Spinal cord (tissue), 10 donors: ENCODE measurements at places on chromosomes 1 and 21.
A peak's percentile ranks its signal among the peaks of the same experiment; 100 is the strongest.

- DNase-seq = no peak
These were observed 12.2 kb downstream of the DNASE2B start for GRCh38 chr1:84410328-84411095.

DNA sequence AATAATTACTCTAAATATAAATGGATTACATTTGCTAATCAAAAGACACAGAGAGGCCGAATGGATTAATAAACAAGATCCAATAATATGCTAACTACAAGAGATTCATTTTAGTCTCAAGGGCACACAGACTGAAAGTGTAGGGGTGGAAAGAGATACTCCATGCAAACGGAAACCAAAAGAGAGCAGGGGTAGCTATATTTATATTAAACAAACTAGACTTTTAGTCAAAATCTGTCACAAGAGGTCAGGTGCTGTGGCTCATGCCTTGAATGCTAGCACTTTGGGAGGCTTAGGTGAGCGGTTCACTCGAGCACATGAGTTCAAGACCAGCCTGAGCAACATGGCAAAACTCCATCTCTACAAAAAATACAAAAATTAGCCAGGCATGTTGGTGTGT lies 33.6 kb upstream of the DISP1 start:
- no peak for DNase-seq

- DNase-seq = no peak
These were observed 21.2 kb upstream of the CENPF start for GRCh38 chr1:214581785-214582184.

- no peak for DNase-seq
These were observed 171.4 kb upstream of the HMGB4 start for GRCh38 chr1:33692206-33693188.

GRCh38 chr1:199396456-199396855 lies 631.1 kb upstream of the NR5A2 start:
- no peak for DNase-seq

GRCh38 chr1:179283992-179284391 lies 9.6 kb upstream of the SOAT1 start:
- no peak for DNase-seq

DNA sequence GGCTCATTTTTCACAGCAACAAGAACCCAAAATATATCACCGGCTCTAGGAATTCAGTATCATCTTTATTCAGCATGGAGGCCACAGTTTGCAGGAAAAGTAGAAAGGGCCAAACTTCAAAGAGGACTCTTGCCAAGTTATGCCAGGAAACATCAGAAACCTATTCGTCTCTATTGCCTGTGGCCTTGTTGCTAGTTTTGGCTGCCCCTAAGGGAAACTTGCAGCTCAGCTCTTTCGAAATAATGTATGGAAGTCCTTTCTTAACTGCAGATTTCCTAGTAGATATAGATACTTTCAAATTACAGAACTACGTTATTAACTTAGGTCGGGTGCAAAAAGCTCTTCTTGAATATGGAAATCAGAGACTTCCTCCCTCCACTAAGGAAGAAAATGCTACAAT lies 4.2 kb upstream of the NENF start:
- no peak for DNase-seq

DNA sequence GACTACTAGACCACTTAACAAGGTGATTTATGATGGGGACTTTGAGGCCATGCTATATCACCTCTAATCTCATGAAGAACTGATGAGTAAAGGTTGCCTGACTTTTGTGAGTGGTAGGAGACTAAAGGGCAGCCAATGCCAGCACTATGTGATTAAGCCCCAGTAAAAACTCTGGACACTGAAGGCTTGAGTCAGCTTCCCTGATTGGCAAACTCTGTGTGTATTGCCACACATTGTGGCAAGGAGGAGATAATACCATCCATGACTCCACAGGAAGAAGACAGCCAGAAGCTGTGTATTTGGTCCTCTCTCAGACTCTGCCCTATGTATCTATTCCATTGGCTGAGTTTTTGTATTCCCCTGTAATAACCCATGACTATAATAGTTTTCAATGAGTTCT lies 413.3 kb upstream of the ZRANB2 start:
- no peak for DNase-seq

DNA sequence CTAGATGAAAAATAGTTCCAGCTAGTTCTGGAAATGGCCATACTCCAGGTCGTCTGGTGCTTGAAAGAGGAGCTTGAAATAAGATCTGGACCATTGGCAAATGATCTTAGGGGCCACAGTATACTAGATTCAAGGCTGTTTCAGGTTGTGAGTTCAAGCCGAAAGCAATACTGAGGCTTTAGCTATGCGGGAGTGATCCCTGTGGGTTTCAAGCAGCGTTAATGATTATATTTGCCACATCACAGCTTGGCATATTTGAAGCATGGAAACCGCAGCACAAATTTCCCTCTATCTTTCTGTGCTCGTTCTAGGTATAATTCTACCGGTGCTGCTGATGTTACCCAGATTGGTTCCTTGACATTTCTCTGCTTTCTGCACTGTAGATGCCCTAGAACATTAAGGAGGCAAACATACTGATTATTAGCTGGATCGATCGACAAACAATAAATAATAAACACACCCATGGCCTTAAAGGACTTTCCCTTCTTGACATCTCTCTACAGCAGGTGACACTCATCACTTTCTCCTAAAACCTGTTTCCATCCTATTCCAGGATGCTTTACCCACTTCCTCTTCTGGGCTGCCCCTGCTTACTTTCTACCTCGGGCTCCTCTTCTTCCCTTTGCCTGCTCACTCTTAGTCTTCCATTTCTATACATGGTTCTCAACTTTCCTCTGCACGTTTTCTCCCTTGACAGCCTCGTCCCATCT lies 40.6 kb upstream of the LYST start:
- no peak for DNase-seq

GRCh38 chr1:63269571-63269970 lies 52.8 kb upstream of the FOXD3 start:
- DNase-seq = peak; percentile 4

- no peak for DNase-seq
These were observed 355.8 kb downstream of the GPATCH2 start for GRCh38 chr1:217274927-217275654.

DNA sequence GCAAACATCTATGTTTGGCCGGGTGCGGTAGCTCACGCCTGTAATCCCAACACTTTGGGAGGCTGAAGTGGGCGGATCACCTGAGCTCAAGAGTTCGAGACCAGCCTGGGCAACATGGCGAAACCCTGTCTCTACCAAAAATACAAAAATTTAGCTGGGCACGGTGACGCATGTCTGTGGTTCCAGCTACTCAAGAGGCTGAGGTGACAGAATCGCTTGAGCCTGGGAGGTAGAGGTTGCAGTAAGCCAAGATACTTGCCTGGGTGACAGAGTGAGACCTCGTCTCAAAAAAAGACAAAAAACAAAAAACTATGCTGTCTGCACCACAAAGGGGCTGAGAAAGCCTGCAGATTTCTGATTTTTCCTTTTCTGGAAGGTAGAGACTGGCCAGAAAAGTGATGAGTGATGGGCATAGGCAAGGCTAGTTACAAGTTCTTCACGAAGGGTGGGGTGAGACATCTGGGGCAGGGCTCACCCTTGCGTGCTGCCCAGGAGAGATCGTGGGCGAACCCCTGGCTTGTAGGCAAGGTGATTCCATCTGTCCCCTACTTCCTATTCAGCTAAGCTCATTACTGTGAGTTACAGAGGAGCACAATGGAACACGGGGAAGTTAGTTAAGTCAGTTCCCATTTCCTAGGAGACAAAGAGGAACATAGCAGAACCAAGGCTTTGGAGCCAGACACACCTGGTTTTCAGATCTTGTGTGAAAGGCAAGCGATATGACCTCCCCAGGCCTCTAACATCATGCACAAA lies 3.2 kb downstream of the SLC2A1 start:
- DNase-seq = no peak
